NCI-H1105 treated with DMSO at 0.1 percent for 48 hours (cell line): ENCODE measurements at places on chromosomes 16 and 17.

GRCh38 chr17:33381201-33381600 lies 88.1 kb upstream of the ASIC2 start:
- no peak for DNase-seq

- peak; percentile 52 for DNase-seq
These were observed 2.3 kb upstream of the SLC16A11 start for GRCh38 chr17:7046127-7046724.

- DNase-seq = peak; percentile 22
These were observed 13.7 kb downstream of the MYO15B start for GRCh38 chr17:75601057-75601987.

GRCh38 chr16:89357055-89357816 lies 133.1 kb downstream of the ANKRD11 start:
- DNase-seq = no peak

GRCh38 chr17:8789743-8790142 lies 9.4 kb downstream of the MFSD6L start:
- DNase-seq = no peak
